Skeletal muscle cell (primary cell): ENCODE measurements at places on chromosomes 1 and 21.

GRCh38 chr1:89464008-89464407 lies 60.6 kb upstream of the LRRC8B start:
- no peak for DNase-seq

DNA sequence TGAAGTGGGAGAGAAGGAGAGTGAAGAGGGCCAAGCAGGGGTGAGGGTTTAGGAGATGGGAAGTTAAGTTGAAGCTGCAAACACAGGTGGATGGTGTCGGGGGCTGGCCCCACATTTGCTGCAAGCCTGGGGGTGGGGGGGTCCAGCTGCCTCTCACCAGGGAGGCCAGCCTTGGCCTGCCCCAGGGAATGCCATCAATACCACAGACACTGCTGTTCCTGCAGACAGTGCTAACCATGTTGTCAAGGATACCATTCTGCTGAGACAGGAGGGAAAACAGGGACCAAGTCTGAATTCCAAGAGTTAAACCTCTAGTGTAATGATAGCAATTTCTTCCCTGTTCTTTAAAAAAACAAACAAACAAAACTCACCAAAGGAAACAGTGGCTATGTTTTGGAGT lies 8.0 kb downstream of the MECR start:
- no peak for DNase-seq

- DNase-seq = no peak
These were observed 271.6 kb downstream of the TRABD2B start for GRCh38 chr1:47725511-47725991.

DNA sequence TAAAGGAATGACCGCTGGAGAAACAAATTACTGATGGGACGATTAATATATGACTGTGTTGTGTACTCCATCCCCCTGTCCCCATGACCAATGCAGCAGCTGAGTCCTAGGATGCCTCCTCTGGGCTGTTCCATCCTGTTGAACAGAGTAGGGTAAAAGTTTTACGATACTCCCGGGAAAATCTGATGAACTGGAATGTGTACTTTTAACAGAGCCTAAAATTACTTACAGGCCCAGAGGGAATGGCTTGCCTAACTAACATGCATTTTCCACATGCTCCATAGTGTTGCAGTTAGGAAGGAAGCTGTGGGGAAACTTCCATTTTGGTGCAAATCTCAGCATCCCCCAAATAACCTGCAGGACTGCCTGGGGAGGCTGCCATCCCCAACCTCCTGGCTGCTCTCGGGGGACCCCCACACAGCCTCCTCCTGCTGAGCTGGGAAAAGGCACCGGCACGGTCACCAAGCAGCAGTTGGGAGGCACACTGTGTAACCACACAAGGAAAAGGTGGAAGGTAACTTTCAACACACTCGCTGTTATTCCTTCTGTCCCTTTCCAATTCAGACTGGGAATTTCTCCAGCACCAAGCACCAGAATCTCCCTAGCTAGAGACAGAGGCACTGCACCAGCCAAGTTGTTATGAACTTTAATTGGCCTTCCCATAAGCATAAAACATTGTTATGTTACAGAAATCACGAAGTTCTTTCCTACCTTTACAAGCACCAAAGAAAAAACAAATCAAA lies 97.2 kb downstream of the BCAR3 start:
- peak; percentile 82 for DNase-seq

GRCh38 chr1:188769936-188770335 lies 1707.7 kb downstream of the BRINP3 start:
- DNase-seq = no peak

GRCh38 chr1:117615474-117615873 lies 9.6 kb downstream of the TENT5C start:
- no peak for DNase-seq

DNA sequence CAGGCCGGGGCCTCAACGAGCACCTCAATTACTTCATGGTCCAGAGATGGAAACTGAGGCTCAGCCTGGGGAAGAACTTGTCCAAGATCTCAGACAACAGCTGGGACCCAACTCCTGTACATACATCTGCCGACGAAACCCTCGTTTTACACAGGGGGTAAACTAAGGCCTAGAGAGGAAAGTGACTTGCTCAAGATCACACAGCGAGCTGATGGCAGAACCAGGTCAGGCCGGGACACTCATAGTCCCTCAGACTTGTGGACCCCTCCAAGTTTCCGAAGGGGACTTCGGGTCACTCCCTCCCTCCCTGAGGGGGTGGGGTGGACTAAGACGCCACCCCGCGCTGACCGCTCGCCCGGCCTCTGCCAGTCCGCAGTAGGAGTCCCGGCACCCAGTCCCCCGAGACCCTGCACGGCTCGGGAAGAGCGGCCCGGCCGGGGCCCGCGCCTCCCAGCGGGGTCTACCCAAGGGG lies 430 bp downstream of the WASF2 start:
- DNase-seq = no peak

- no peak for DNase-seq
These were observed 159.5 kb downstream of the ETS2 start for GRCh38 chr21:38965241-38965640.

DNA sequence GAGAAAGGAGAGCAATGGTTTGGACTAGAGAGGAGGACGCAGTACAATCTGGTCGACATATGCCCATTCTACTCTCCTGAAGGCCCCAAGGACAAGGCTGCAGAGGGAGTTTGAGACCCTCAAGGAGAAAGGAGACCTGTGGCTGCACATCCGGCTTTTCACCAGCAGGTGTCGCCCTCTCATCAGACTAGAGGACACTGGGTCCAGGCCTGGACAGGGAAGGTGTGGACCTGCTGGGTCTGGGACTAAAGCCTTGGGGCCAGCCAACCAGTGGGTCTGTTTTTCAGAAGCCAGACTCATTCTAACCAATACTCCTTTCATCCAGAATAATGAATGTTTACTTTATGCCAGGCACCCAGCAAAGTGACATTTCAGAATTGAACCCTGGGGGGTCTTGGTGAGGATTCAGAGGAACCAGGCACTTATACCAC lies 5.0 kb downstream of the SRARP start:
- no peak for DNase-seq

DNA sequence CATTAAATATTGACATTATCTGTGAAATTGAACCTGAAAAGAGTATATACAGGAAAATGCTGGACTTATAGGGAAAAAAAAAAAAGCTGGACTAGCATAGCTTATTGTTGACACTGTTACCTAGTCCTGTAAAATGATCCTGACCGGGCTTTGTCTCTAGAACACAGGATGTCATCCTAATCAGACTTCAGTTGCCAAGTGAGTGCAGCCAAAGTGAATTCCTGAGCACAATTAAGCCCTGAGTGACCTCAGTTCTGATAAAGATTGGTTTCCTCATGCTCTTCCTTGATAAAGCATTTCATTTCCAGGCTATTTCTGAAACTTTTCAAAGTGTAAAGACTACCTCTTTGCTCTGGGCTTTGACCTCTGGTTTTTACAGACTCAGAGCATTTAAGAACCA lies 19.8 kb downstream of the SELP start:
- no peak for DNase-seq

- no peak for DNase-seq
These were observed 263.6 kb upstream of the USP24 start for GRCh38 chr1:55478742-55479141.

DNA sequence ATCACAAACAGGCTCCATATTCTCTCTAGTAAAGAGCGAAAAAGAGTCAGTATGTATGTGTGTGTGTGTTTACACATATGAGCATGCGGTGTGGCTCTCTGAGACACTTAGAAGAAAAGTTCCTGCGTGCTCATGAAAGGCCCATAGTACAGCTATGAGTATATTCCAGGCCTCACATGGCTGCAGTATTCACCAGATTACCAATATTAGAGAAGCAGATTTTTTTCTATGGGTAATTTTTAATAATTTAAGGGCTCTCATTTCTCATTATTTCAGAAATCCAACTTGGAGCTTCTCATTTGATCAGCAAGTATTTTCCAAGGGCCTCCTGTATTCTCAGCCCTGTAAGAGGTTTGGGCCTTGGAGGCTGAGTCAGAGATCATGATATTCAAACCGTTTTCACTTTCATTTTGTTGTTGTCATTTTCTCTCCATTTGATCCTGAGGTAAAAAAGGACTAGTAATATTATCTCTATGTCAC lies 232.9 kb upstream of the SGIP1 start:
- no peak for DNase-seq

GRCh38 chr1:41529621-41530395 lies 45.3 kb upstream of the EDN2 start:
- DNase-seq = no peak

DNA sequence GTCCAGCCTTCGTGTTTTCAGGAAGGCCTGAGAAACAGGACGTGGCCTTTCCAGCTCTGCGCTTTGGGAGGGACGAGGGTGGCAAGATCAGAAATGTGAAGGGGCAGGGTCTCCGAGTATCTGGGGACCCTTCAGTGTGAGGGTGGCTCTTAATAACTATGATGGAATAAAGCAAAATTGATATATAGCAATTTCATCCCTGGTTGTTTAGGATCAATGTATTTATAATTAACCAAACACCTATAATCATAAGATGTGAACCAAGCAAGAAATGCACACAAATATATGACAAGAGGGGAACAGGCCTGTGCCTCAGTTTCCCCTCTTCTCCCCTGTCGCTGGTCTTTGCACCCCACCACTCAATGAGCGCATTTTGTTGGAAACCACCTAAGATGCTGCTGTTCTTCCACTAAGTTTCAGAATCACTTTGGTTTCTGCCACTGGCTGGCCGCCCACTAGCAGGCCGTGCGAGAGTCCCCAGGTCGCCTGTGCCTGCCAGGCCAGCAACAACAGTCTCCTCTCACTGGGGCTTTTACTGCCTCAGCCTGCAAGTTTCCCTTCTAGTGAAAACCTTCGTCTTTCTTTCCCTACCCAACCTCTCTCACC lies 36.6 kb downstream of the UBASH3A start:
- no peak for DNase-seq

DNA sequence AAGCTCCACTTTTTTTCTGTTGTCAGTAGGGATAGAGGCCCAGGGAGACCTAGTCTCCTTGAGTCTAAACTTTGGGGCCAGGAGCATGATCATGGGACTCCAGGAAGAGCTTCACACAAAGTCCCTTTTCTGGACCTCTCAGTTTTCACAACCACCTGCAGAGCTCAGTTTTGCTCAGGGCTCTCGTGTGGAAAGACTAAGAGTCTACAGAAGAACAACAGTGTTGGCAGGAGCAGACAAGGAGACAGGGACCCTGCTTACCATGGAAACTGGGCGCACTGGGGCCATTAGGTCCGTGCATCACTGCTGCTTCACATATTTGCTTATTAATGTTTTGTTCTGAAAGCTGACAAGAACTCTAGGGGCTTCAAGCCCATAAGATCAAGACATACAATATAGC lies 63.9 kb upstream of the HSD17B7 start:
- no peak for DNase-seq
